ENCODE measurements at places on chromosomes 12 and 14. TPM values are rescaled to one million over a fixed set of nuclear protein-coding genes. Genes with fewer than 3 reads are reported as not detected.

DNA sequence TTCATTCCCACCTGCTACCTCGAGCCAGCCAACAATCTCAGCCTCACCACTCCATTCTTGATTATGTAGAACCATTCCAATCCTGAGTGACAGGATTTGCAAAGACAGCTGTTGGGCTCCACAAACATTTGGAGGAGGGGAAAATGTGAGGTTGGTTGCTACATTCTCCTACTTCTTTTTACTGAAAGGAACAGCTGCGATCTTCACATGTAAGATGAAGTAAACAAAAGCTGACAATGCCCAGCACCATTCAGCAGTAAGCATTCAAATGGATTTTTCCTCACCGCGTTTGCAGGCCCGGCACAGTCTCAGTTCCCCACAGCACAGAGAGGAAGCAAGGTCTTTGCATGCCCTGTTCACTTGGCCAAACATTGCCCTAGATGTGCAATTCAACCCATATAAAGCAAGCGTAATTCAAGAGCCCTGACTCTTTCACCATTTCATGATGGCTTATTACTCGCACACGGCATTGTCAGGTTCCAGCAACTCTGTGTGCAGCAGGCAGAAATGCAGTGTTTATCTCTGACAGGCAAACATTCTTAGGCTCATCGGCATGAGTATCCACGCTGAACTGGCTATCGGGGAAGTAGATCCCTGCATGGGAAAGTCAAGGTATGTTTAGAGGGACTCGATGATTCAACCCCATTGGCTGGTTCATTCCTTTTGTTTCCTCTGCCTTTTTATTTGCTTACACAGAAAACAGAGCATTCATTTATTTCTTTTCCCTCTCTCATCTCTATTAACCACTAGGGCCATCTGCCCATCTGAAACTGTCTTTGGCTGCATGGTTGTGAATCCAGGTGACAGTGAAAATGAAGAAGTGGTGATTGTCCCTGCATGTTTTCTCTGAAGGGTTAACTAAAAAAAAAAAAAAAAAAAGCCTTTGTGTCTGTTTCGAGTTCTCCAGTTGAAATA lies 236.1 kb upstream of the PLEKHG7 start:
- no peak for DNase-seq

DNA sequence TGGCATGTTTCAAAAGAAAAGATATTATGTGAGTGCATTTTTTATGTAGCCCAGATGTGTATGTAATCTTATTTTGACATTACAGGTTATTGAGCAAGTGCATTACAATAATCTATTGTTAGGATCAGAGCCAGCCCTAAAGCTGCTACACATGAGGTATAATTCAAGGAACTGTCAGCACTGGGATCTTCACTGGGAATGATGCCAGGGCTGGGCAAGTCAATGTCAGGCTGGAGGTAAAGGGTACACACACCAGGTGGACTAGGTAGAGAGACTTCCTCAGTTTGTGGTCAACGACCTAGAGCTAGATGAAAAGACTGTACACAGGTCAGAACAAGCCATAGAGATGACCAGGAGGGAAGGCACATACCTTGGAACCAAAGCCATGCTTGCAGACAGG lies 15.4 kb downstream of the TRIM9 start:
- no peak for DNase-seq

- no peak for DNase-seq
Observed at GRCh38 chr14:101790232-101790631, 28.7 kb downstream of the PPP2R5C start.

GRCh38 chr12:39620659-39621658 lies 1.4 kb upstream of the ABCD2 start:
- DNase-seq, result no peak

DNA sequence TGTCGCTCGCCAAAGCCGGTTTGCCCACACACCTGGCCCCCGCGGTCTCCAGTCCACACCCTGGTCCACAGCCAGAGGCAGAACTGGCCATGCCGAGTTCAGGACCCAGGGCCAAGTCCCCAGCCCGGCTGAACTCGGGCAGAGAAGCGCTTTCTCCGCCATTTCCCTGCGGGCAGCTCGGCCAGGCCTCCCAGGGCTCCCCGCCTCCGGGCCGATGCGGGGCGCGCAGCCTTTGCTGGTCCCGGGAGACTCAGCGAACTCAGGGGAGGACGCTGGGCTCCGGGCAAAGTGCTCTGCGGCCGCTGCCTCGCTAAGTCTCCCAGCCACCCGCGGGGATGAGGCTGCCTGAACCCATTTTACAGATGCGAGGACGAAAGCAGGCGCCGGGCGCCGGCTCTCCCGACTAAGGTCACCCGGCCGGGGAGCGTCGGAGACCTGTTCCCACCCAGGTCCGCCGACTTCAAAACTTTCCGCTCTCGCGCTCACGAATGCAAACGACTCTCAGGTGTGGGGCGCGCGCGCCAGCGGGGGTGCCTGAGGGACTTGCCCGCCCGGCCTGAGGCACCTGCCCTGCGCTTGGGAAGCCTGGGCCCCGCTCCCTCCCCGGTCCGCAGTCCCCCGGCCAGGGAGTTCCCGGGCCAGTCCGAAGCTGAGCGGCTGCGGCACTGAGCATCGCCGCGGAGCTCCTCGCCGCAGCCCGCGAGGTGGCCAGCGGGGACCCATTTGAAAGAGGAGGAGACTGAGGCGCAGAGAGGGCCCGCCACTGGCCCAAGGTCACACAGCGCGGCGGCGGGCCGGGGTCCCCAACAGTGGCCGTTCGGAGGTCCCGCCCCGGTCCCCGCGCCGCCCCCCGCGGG lies 627 bp downstream of the TESC start:
- DNase-seq, result no peak

DNA sequence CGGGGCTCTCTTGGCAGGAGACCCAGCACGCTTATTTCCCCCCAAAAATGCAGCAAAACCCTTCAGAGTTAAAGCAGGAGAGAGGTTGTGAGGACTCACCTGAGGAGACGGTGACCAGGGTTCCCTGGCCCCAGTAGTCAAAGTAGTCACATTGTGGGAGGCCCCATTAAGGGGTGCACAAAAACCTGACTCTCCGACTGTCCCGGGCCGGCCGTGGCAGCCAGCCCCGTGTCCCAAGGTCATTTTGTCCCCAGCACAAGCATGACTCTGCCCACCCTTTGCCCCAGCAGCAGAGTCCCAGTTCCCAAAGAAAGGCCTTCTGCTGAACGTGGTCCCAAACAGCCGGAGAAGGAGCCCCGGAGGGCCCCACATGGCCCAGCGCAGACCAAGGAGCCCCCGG lies 337.7 kb downstream of the TMEM121 start:
- no peak for DNase-seq

The RFLNA gene
- 64.3 TPM for polyA plus RNA-seq

The ENTPD5 gene
- polyA plus RNA-seq, result 75.2 TPM

The TDRD9 gene
- 0.46 TPM for polyA plus RNA-seq

The CNIH1 gene
- polyA plus RNA-seq, result 196 TPM

Measured in large intestine (tissue), 12 donors.